ENCODE measurements at places on chromosomes 6 and 20. TPM values are rescaled to one million over a fixed set of nuclear protein-coding genes. Genes with fewer than 3 reads are reported as not detected.

- no peak for DNase-seq
These were observed 107.7 kb upstream of the FOXC1 start for GRCh38 chr6:1502041-1502440.

DNA sequence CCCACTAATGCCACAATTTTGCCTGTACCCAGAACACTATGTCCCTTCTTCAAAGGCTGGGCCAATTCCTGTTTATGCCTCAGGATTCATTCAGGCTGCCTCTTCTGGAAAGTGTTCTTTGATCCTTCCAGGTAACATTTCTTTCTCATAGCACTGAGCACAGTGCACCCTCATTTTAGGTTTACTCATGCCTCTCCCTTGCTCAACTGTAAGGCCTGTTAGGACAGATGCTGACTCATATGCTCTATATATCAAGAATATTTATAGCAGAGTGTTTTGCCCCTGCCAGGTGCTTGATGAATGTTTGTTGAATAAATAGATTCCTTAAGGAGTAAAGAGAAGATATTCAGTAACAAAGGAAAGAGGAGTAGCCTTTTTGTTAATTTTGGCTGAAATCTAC, 263.9 kb downstream of the PHF3 start:
- DNase-seq, result no peak

Gene STK35
- total RNA-seq, result 17.0 TPM

DNA sequence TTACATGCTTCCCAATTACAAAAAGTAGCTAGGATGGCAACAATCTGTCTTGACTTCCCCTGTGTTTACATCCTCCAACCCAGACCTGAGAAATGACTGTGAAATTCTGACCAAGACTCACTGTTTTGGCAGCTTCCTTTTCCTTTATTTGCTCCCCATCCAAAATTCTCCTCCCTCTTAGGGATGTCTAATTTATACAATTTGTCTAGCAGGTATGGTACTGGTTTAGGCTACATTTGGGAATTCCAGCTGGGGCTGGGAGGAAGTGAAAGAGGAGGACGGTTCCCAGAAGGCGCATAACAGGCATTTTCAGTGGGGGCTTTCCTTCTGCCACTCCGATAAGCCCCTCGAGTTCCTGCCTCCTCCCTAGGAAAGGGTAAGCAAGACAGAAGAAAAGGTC, 231.5 kb upstream of the BTBD3 start:
- DNase-seq, result no peak

- DNase-seq, result no peak
These were observed 156.3 kb downstream of the SCML4 start for GRCh38 chr6:107667790-107668189.

Gene RWDD2A
- 2.2 TPM for total RNA-seq

GRCh38 chr6:134549854-134550253, 231.9 kb upstream of the SGK1 start:
- no peak for DNase-seq

DNA sequence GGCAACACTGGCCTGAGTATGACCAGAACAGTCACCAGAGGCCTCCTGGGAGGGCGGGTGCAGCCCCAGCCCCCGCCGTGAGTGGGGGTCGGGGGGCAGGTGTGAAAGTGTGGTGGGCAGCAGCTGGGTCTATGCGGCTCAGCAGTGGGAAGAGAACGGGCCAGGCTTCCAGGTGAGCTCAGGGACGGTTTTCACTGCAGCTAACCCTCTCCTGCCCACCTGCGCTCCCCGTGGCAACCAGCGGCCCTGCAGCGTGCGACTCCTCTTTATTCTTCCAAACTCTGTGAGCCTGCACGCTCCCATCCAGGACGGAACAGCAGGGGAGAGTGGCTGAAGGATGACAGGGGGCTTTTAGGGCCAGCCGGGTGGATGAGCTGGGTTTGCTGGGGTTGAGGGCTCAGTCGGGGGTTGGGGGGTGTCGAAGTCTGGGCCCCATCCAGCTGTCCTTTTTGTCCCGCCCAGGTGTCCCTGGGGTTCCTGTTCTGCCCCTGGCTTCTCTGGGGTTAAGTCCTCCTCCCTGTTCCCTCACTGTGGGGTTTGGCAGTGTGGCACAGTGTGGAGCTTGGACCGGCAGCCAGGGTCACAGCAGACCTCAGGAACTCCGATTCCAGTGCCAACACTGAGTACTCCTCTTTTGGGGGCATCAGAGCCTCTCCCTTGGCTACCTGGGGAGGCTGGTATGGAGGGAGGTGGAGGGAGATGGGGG, 859 bp upstream of the BIRC7 start:
- DNase-seq, result no peak

DNA sequence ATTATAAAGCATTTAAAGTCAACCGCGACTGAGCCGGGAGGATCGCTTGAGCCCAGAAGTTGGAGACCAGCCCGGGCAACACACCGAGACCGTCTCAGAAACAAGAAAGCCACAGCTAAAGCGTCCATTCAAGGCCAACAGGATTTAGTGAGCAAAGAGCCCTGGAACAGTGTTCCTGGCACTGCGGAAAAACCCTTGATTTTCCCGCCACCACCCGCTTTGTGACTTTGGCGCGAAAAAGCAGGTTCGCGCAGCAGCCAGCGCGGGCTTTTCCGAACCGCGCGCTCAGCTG, 669 bp downstream of the PCNA start:
- DNase-seq, result no peak

DNA sequence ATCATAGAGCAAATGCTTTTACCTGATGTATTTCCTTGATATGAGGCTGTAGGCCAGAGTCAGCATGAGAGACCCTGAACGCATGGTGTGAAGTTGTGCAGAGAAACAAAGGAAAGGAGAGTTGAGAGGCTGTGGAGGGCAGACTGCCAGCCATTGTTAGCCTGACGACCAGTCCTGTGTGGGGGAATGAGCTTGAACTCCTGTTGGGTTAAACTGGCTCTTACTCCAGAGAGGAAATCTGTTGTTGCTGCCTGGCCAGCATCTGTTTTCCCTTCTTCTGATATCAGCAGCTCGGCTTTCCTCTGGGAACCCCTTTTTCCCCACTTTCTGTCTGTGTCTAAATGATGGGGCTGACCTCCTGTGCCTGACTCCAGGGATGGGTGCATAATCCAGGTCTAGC, 158.2 kb upstream of the ZFP64 start:
- DNase-seq, result no peak

Gene HLA-DOA
- 8.3 TPM for total RNA-seq
